ENCODE measurements at places on chromosomes 3 and 15. TPM values are rescaled to one million over a fixed set of nuclear protein-coding genes. Genes with fewer than 3 reads are reported as not detected.

- DNase-seq = no peak
- H3K4me3 ChIP-seq = no peak overlapping the region
- no peak overlapping the region for H3K27ac ChIP-seq
- H3K4me1 ChIP-seq = no peaks in the 10 kb centered on the region
- H3K36me3 ChIP-seq = no peaks in the 10 kb centered on the region
Observed at GRCh38 chr3:62392626-62393292, 19.4 kb upstream of the FEZF2 start.

DNA sequence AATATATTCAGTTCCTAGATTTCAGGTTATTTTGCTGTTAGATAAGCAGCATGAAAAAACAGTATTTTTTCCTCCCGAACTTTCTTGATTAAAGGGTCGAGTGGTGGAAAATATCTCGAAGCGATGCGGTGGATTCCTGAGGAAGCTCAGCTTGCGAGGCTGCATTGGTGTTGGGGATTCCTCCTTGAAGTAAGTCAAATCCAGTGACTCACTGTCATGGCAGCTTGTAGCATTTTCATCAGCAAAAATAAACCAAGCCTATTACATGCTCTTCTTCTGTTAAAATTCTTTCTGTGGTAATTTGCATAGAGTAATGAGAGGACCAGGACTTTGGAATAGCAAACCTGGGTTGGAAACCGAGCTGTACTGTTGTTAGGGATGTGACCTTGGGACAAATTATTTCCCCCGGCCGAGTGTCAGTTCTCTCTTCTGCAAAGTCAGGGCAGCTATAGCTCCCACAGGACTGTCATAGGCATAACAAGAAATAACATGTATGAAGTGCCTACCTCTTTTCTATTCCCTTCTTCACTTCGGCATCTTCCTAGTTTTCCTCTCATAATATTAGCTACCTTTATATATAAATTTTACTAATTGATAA, 75.6 kb downstream of the UBP1 start:
- peaks cover 6% of the 10 kb centered on the region for H3K4me1 ChIP-seq
- H3K27ac ChIP-seq = no peak overlapping the region
- no peaks in the 10 kb centered on the region for H3K27me3 ChIP-seq
- DNase-seq = no peak
- H3K4me3 ChIP-seq = no peak overlapping the region

DNA sequence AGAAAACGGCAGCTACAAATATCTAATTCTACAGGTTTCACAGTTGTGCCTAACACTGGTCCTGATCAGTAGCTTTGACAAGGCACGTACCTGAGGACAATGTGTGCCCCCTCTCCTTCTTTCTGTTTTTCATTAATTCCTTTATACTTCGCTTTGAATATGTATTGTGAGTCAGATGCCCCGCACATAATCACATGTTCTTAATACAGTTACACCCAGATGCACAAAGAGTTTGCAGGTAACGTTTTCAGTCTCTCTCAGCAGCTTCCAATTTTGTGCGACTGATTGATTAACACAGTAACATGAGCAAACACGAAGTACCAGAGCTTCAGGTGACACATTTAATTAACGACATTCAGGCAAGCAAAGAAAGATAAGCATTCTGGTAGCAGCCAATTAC, 209.8 kb upstream of the ZPLD1 start:
- DNase-seq = no peak
- H3K27me3 ChIP-seq = peaks cover 12% of the 10 kb centered on the region
- no peak overlapping the region for H3K27ac ChIP-seq
- H3K4me1 ChIP-seq = no peaks in the 10 kb centered on the region
- H3K36me3 ChIP-seq = no peaks in the 10 kb centered on the region

- H3K4me1 ChIP-seq = no peaks in the 10 kb centered on the region
- no peaks in the 10 kb centered on the region for H3K27me3 ChIP-seq
- no peak for DNase-seq
- H3K4me3 ChIP-seq = no peak overlapping the region
Observed at GRCh38 chr3:5210926-5211325, 23.4 kb downstream of the EDEM1 start.

DNA sequence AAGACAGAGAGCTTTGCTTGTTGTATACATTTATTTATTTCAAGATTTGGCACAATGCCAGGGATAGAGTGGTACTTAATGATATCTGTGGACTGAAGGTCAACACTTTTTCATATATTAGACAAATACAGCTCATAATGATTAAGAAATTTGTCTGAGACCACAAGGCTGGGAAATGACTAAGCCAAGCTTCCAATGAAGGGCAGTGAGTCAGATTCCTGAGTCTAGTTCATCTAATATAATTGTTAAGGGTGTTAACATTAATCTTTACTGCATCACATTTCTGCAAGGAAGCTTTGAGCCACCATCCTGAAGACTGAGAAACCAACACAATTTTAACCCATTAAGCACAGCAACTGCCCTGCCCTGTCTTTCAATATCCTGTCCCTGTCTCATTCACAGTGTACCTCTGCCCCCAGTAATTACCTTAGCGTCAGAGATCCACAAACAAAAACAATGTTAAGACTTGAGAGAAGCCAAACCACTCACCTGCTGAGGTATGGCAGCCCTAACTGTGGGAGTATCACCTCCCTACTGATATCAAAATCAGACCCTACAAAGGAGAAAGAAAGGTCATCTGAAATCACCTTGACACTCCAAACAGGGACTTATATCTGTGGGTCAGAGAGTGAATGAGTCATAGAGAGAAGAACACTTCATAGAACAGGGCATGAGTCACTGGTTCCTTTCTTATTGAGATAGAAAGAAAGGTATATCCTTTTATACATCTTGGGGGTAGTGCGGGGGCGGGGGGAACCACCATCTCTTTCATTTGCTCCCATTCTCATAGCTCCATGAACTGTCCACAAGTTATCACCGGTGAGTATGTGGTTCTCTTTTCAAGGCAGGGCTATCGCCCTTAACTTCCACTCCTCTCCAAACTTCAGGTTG, 74.7 kb downstream of the MAGI1 start:
- H3K4me1 ChIP-seq = no peaks in the 10 kb centered on the region
- no peaks in the 10 kb centered on the region for H3K27me3 ChIP-seq
- H3K27ac ChIP-seq = no peak overlapping the region
- no peak overlapping the region for H3K4me3 ChIP-seq
- no peaks in the 10 kb centered on the region for H3K36me3 ChIP-seq

DNA sequence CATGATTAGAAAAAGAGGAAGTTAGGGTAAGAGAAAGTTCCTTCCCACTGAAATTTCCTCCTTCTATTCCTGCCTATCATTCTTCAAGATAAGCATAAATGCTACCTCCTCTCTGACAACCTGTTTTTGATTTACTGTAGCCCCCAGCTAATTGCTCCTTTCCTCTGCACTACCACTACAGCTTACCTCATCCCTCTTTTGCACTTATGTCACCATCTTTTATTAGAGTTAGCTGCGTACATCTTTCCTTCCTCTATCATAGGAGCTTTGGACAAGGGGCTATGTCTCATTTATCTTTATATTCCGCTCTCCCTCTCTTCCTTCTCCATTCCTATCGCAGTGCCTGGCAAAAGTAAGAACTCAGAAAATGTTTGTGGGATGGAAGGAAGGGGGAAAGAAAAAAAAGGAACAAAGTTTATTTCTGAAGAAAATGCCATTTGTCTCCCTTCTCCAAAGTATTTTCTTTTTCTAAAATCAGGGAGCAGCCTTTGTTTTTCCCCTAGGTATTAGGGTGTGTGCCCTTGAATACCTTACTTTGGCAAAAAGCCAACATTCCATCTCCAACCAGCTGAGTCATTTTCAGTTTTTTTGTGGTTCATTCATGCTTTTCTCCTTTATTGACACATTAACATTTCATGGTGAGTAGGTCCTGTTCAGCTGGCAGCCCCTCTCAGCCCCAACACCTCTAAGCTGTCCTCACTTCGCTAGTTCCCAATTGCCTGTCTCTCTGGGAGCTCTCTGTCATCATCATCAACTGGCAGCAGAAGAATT, 87.6 kb upstream of the SOX2 start:
- no peak overlapping the region for H3K27ac ChIP-seq
- DNase-seq = no peak
- no peaks in the 10 kb centered on the region for H3K36me3 ChIP-seq
- no peaks in the 10 kb centered on the region for H3K27me3 ChIP-seq
- H3K4me1 ChIP-seq = peaks cover 44% of the 10 kb centered on the region

GRCh38 chr3:87359826-87360225, 83.4 kb upstream of the POU1F1 start:
- DNase-seq = no peak
- no peak overlapping the region for H3K4me3 ChIP-seq
- no peaks in the 10 kb centered on the region for H3K4me1 ChIP-seq
- H3K36me3 ChIP-seq = no peaks in the 10 kb centered on the region
- no peaks in the 10 kb centered on the region for H3K27me3 ChIP-seq

GRCh38 chr15:68483165-68483564, 51.2 kb upstream of the ITGA11 start:
- H3K27ac ChIP-seq = no peak overlapping the region
- no peak for DNase-seq
- H3K4me1 ChIP-seq = peaks cover 9% of the 10 kb centered on the region
- H3K27me3 ChIP-seq = peaks cover 2% of the 10 kb centered on the region
- H3K36me3 ChIP-seq = no peaks in the 10 kb centered on the region
- no peak overlapping the region for H3K4me3 ChIP-seq

DNA sequence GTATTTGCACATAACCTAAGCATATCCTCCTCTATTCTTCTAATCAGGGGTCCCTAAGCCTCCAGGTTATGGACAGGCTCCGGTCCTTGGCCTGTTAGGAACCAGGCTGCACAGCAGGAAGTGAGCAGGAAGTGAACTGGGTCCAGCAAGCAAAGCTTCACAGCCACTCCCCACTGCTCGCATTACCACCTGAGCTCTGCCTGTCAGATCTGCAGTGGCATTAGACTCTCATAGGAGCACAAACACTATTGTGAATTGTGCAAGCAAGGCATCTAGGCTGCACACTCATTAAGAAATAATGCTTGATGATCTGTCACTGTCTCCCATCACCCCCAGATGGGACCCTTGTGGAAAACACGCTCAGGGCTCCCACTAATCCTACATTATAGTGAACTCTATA, 9.8 kb downstream of the MSL2 start:
- H3K4me3 ChIP-seq = peak overlapping the region; percentile 8
- no peaks in the 10 kb centered on the region for H3K36me3 ChIP-seq
- H3K27me3 ChIP-seq = no peaks in the 10 kb centered on the region

GRCh38 chr3:45441584-45442310, 53.4 kb downstream of the LARS2 start:
- peaks cover 9% of the 10 kb centered on the region for H3K36me3 ChIP-seq
- DNase-seq = no peak
- H3K27me3 ChIP-seq = no peaks in the 10 kb centered on the region
- no peak overlapping the region for H3K27ac ChIP-seq
- H3K4me3 ChIP-seq = no peak overlapping the region
- H3K4me1 ChIP-seq = peaks cover 39% of the 10 kb centered on the region

The CCR3 gene
- not detected for total RNA-seq

The ROBO1 gene
- 88.7 TPM for total RNA-seq

The TRIM42 gene
- not detected for total RNA-seq

The CACNA1D gene
- 1.1 TPM for total RNA-seq
